Activated gamma-delta T cell (primary cell): ENCODE measurements at places on chromosomes 1 and 21.

DNA sequence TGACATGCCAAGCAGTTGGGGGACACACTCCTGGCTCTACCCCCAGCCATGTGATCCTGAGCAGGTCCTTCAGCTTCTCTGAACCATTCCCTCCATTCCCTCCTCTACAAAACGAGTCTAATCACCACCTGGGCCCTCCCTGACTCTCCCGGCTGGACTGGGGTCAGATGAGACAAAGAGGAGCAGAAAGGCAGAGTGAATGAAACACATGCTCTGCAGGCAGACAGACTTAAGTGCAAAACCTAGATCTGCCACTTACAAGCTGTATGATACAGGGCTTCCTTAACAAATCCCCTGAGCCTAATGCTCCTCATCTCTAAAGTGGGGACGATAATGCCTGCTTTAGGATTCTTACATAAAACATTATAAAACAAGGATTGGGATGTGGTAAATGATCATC, 17.3 kb downstream of the RIMS3 start:
- no peak for DNase-seq

GRCh38 chr1:37238364-37239224, 204.3 kb upstream of the GRIK3 start:
- DNase-seq, result no peak

GRCh38 chr1:184021728-184022127, 15.8 kb downstream of the COLGALT2 start:
- DNase-seq, result no peak

DNA sequence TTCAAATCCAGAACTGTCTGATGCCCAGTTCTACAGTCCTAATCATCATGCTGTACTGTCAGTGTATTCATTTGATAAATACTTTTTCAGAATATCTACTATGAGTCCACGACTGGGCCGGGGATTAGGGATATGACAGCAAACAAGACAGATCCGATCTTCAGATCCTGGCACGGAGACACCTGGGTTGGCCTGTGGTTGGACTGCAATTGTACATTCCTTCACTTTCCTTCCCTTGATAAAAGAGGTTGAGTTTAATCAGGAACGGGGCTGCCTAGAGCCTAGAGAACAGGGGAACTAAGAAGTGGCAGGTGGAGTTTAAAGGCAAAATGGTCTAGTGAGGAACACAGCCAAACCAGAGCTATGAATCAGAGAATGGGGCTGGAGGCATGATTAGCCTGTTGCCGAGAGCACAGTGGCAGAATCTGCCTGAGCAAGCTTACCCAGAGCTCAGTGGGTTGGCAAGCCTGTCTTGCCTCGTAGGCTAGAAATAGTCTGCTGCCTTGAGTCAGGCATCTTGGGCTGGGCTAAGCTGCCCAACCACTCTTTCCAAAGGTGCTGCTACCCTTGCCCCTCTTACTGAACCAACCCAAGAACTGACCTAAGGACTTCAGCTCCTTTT, 38.1 kb upstream of the PTCH2 start:
- DNase-seq, result no peak

GRCh38 chr1:55789466-55789865, 574.3 kb upstream of the USP24 start:
- DNase-seq, result no peak
